Activated CD4-positive, alpha-beta T cell treated with anti-CD3 and anti-CD28 coated beads, Interleukin-2, amount 10 ng/mL, durations not matched to agents 7 days and 5 days (primary cell): ENCODE measurements at places on chromosomes 1 and 21.

DNA sequence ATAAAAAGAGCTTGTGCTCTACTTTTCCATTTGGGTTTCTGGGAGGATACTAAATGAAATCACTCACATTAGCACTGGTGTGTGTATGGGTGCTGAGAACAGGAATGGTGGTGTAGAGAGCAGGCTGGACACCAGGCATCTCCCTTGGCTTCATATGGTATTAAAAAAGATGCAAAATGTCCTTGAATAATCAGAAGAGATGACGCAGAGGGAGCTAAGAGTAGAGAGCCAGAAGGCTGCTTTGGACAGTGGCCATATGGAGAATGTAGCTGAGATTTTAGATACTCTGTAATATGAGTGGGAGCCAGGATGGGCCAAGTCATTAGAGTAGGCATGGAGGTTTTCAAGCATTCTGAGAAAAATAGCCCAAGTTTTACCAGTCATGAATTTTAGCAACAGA is 112.3 kb upstream of the ZRANB2 start:
- no peaks in the 10 kb centered on the region for H3K36me3 ChIP-seq
- H3K27me3 ChIP-seq = no peaks in the 10 kb centered on the region
- H3K4me1 ChIP-seq = no peaks in the 10 kb centered on the region
- no peak for DNase-seq

DNA sequence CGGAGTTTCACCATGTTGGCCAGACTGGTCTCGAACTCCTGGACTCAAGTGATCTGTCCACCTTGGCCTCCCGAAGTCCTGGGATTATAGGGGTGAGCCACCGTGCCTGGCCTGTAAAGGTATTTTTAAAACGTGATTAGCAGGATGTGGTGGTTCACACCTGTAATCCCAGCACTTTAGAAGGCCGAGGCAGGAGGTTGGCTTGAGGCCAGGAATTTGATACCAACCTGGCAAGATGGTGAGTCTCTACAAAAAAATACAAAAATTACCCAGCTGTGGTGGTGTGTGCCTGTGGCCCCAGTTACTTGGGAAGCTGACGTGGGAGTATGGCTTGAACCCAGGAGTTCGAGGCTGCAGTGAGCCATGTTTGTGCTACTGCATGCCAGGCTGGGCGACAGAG is 43.3 kb upstream of the SOD1 start:
- no peak overlapping the region for H3K27ac ChIP-seq
- DNase-seq = no peak
- peaks cover 9% of the 10 kb centered on the region for H3K27me3 ChIP-seq
- no peaks in the 10 kb centered on the region for H3K36me3 ChIP-seq

DNA sequence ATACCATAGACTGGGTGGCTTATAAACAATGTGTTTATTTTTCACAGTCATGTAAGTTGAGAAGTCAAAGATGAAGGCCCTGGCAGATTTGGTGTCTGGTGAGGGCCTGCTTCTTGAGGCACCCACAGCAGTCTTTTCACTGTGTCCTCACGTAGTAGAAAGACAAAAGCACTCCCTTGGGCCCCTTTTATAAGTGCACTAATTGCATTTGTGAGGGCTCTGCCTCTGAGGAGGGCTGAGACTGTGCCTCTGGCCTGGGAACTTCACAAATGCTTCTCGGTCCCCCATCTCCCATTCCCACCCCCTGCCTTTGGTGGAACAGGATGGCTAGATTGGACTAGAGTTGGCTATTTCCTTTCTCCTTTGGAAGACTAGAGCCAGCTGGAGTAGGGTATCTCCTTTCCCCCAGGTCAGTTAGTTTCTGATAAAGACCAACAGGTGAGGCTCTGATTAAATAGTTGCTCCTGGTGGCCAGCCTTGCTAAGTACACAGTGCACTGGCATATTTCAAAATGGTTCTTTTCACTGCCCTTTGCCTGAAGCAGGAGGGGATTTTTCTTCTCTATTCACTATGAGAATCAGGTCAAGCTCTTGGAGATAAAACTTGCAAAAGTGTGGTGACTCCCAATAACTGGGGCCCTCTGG is 82.9 kb downstream of the PLPPR4 start:
- no peak for DNase-seq
- no peak overlapping the region for H3K4me3 ChIP-seq
- no peaks in the 10 kb centered on the region for H3K4me1 ChIP-seq
- no peak overlapping the region for H3K27ac ChIP-seq
- no peaks in the 10 kb centered on the region for H3K36me3 ChIP-seq

DNA sequence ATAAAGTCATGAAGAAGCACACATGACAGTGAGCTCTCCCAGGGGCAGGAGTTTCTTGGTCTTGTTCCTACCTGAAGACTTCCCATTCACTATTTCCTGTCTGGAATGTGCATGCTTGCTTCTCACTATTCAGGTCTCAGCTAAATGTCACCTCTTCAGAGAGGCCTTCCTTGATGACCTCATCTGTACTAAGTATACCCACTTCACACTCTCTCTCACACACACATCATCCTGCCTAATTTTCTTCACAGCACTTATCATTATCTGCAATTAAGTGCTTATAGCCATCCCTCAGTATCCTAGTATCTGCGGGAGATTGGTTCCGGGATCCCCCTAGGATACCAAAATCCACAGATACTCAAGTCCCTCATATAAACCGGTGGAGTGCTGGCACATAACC is 146.4 kb upstream of the IVNS1ABP start:
- no peak overlapping the region for H3K27ac ChIP-seq
- H3K4me3 ChIP-seq = no peak overlapping the region
- DNase-seq = no peak
- H3K27me3 ChIP-seq = no peaks in the 10 kb centered on the region

- peaks cover 28% of the 10 kb centered on the region for H3K27me3 ChIP-seq
- DNase-seq = peak; percentile 73
- H3K4me1 ChIP-seq = peaks cover 15% of the 10 kb centered on the region
- H3K4me3 ChIP-seq = peak overlapping the region; percentile 77
- H3K36me3 ChIP-seq = no peaks in the 10 kb centered on the region
Measured at GRCh38 chr21:38733972-38734546, 71.7 kb upstream of the ETS2 start.

- no peaks in the 10 kb centered on the region for H3K27me3 ChIP-seq
- no peaks in the 10 kb centered on the region for H3K4me1 ChIP-seq
- H3K27ac ChIP-seq = no peak overlapping the region
Measured at GRCh38 chr1:200588698-200589097, 31.9 kb downstream of the KIF14 start.
